ENCODE measurements at places on chromosomes 5 and 9.

DNA sequence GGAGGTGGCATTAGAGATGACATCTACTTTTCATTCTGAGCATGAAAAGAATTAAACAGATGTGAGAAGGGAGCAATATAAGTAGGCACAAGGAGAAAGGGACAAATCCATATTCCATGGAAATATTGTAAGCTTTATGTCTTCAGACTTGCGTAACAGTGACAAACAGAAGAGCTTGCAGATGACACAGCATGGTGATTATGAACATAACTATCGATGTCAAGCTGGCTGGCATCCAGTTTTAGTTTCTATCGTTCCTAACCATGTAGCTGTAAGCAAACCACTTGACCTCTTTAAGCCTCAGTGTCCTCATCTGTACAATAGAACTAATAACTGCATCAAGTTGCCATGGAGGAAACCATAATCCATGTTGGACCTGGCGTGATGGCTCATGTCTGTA lies 246.7 kb upstream of the ADRA1B start:
- H3K4me1 ChIP-seq, result no peaks in the 10 kb centered on the region
- H3K27me3 ChIP-seq, result no peaks in the 10 kb centered on the region
- no peaks in the 10 kb centered on the region for H3K36me3 ChIP-seq
- no peak for DNase-seq

- H3K4me1 ChIP-seq, result no peaks in the 10 kb centered on the region
- no peak overlapping the region for H3K4me3 ChIP-seq
- no peak overlapping the region for H3K27ac ChIP-seq
- H3K27me3 ChIP-seq, result no peaks in the 10 kb centered on the region
- DNase-seq, result no peak
These were observed 10.5 kb upstream of the IPPK start for GRCh38 chr9:92680166-92681119.

DNA sequence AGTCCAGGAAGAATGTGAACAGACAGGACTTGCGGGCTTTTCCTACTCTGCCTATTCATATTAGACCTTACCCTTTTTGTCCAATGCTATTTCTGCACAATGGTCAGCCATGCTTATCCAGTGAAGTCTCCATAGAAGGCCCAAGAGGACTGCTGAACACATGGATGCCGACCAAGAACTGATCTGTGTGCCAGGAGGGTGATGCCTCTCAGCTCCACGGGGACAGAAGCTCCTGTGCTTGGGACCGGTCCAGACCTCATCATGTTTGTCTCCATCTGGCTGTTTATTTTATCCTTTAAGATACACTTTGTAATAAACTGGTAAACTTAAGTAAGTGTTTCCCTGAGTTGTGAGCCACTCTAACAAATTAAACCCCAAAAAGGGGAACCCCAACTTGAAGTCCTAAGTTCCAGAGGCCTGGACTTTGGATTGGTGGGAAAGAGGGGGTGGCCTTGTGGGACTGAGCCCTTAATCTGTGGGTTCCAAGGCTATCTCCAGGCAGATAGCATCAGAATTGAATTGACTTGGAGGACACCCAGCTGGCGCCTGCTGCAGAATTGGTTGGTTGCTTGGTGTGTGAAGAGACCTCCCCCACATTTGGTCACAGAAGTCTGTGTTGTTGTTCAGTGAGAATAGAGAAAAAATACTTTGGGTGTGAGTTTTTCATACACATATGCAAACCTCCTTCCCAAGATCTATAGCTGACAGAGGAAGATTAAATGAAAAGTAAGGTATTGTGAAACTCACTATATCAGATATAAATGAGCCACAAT lies 57.9 kb upstream of the ANKH start:
- no peaks in the 10 kb centered on the region for H3K27me3 ChIP-seq
- H3K36me3 ChIP-seq, result no peaks in the 10 kb centered on the region
- no peaks in the 10 kb centered on the region for H3K4me1 ChIP-seq
- no peak for DNase-seq
- no peak overlapping the region for H3K4me3 ChIP-seq
- H3K27ac ChIP-seq, result no peak overlapping the region

DNA sequence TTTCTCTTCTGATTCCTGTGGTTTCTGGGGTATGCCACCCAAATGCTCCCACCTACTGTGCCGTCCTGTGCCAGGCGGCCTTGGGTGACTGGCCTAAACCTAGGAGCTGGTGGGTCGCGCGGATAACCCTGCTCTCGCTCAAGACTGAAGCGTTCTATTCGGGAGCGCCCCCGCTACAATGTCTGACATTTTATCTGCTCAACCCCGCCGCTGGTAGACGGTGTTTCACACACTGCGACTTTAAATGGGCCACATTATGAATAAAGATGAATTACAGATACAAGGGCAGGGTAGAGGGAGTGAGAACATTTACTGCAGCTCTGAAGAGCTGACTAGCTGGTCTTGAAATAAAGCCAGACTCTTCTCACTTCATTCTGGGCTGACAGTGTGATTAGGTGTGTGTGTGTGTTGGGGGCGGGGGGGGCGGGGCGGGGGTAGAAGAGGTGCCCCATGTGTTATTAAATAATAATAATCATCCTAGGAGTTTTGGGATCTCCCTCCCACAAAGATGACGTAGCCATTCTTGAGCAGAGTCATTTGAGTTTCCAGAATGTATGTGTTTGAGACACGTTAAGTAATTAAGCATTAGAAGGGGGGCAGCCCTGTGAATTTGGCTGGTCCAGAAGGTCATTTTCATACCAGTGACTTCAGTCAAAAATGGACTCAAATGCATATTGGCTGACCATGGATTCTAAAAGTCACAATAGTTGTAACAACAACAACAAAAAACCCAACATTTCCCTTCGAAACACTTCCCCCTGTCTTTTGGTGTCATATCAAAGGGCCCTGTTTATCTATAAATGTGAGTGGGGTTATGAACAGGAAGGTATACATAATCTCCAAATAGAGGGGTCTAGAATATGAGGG lies 1.0 kb upstream of the PTCH1 start:
- peaks cover 33% of the 10 kb centered on the region for H3K4me1 ChIP-seq
- no peaks in the 10 kb centered on the region for H3K36me3 ChIP-seq
- no peak for DNase-seq
- peak overlapping the region; percentile 83 for H3K4me3 ChIP-seq

DNA sequence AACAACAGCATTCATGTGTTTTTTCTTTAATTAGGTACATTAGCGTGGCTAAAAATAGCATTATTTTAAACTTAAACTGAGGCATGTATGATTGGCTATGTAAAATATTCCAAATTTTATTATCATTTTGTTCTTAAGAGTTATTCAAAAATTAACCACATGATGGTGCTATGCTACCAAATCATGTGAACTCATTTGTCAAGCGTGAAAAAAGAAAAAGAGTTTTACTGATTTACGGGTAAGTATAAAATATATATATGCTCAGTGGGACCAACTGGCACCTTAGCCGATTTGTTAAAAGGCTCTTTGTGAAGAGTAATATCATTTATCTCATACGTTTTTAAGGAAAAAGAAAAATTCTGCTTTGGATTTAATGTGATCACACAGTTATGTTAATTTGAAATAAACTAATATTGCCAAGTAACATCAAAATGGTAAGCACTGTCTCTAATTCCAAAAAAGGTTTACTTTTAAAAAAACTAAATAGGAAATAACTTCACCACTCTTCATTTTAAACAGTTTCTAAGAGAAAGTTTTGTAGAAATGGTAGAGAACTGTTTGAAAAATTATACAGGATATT lies 1042.3 kb downstream of the CDH12 start:
- peak; percentile 34 for DNase-seq
- no peaks in the 10 kb centered on the region for H3K36me3 ChIP-seq
- H3K27me3 ChIP-seq, result no peaks in the 10 kb centered on the region
- H3K4me1 ChIP-seq, result no peaks in the 10 kb centered on the region
- no peak overlapping the region for H3K4me3 ChIP-seq

GRCh38 chr5:181130832-181131496 lies at the start of gene OR2V1:
OR2V1 (minus strand) TSS chr5:181131169; CDS start chr5:181125304, 5,865 bp downstream.
- H3K4me1 ChIP-seq, result no peaks in the 10 kb centered on the region
- H3K27ac ChIP-seq, result no peak within 1 kb of the TSS
- no peak for DNase-seq
- H3K36me3 ChIP-seq, result no peaks in the 10 kb centered on the region

- no peaks in the 10 kb centered on the region for H3K36me3 ChIP-seq
- H3K27me3 ChIP-seq, result no peaks in the 10 kb centered on the region
- DNase-seq, result no peak
- peaks cover 21% of the 10 kb centered on the region for H3K4me1 ChIP-seq
These were observed 78.3 kb downstream of the COL27A1 start for GRCh38 chr9:114233491-114234185.

GRCh38 chr9:84285381-84285780 lies 55.2 kb downstream of the SLC28A3 start:
- DNase-seq, result no peak
- H3K27ac ChIP-seq, result no peak overlapping the region
- no peaks in the 10 kb centered on the region for H3K27me3 ChIP-seq
- H3K36me3 ChIP-seq, result no peaks in the 10 kb centered on the region
- H3K4me1 ChIP-seq, result peaks cover 18% of the 10 kb centered on the region

- no peak overlapping the region for H3K4me3 ChIP-seq
- H3K36me3 ChIP-seq, result no peaks in the 10 kb centered on the region
- DNase-seq, result no peak
- no peaks in the 10 kb centered on the region for H3K27me3 ChIP-seq
These were observed 6.2 kb downstream of the ANGPTL2 start for GRCh38 chr9:127116088-127116726.

DNA sequence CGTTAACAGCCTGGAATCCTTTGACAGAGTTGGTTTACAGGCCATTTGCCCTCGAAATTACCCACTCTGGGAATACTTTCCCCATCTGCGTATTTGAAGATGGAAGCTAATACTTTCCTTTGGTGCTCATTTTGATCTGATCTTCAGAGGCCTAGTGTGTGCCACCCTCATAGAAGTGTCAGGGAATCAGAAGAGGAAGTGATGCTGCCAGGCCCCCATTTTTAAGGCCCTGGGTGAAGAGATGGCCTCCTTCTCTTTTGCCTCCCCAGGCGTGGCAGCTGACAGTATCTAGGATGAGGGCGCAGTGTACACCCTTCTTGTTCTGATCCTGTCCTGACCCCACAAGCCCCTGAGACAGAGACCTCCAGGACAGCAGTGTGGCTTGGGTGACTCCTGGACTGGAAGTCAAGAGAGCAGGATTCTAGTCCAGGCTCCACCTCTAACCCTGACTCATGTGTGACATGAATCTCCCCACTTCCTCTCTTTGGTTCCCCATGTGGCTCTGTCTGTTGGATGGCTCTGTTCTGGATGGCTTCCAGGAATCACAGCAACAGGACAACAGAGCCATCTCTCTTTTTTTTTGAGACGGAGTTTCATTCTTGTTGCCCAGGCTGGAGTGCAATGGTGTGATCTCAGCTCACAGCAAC lies 27.8 kb downstream of the CSF1R start:
- H3K27ac ChIP-seq, result no peak overlapping the region
- no peaks in the 10 kb centered on the region for H3K36me3 ChIP-seq
- no peak for DNase-seq
- no peak overlapping the region for H3K4me3 ChIP-seq
- no peaks in the 10 kb centered on the region for H3K27me3 ChIP-seq

DNA sequence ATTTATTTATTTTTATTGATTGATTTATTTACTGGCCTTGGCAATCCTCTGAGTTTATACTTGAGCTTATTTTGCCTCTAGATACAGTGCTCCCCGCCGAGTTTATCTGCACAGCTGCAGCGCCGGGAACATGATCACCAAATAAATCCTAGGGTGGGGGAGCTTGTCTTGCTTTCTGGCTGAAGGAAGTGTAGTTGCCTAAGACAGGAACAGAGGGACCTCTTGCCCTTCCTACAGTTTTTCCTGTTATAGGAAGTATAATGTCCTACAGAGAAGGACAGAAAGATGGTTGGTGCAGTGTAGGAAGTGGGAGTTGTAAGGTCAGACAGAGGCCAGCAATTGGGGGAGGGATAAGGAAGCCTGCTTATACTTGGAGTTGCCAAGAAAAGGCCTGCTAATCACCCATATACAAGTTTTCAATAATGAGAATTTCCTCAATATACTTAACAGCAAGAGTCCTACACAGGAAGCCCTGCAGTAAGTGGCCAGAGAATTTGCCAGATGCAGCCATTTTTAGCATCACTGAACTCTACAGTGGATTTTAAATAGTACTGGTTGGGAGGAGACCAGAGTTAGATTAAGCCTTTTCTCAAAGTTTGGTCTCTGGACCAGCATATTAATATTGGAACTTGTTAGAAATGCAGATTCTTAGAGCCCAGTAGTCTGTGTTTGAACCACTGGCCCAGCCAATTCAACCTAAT lies 7.7 kb downstream of the AOPEP start:
- DNase-seq, result no peak
- H3K4me3 ChIP-seq, result no peak overlapping the region
- no peak overlapping the region for H3K27ac ChIP-seq
- H3K27me3 ChIP-seq, result no peaks in the 10 kb centered on the region
- no peaks in the 10 kb centered on the region for H3K36me3 ChIP-seq

DNA sequence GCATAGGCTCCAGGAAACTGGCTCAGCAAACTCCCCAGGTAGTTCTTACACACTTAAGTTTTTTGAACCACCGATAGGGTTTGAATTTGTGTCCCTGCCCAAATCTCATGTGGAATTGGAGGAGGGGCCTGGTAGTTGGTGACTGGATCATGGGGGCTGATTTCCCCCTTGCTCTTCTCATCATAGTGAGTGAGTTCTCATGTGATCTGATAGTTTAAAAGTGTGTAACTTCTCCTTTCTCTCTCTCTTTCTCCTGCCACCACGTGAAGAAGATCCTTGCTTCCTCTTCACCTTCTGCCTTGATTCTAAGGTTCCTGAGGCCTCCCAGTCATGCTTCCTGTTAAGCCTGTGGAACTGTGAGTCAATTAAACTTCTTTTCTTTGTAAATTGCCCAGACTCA lies 22.4 kb upstream of the HACD4 start:
- H3K4me1 ChIP-seq, result no peaks in the 10 kb centered on the region
- no peak overlapping the region for H3K4me3 ChIP-seq
- no peaks in the 10 kb centered on the region for H3K27me3 ChIP-seq

- H3K27me3 ChIP-seq, result no peaks in the 10 kb centered on the region
- H3K36me3 ChIP-seq, result no peaks in the 10 kb centered on the region
- H3K4me1 ChIP-seq, result no peaks in the 10 kb centered on the region
These were observed 401.4 kb upstream of the KLF4 start for GRCh38 chr9:107890921-107891465.

DNA sequence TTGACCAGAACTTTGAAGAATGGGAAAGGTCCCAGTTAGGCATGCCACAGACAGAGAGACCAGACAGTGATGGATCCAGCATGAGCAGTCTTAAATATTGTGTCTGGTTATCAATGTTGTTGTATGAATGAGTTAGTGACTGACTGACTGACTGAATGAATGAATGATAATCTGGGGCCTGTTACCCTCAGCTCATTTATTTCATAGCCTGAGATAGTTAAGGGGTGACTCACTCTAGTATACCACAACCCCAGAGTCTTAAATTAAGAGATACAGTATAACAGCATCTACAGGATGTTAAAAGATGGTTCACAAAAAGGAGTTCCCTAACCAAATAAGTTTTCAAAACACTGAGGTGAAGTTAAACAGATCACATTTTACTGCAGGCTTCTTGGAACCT lies 133.5 kb downstream of the SGCD start:
- no peak overlapping the region for H3K4me3 ChIP-seq
- H3K27me3 ChIP-seq, result no peaks in the 10 kb centered on the region
- no peaks in the 10 kb centered on the region for H3K36me3 ChIP-seq
- H3K27ac ChIP-seq, result no peak overlapping the region
- no peak for DNase-seq
- H3K4me1 ChIP-seq, result no peaks in the 10 kb centered on the region

Data from neural progenitor cell (in vitro differentiated cells).